ENCODE measurements at places on chromosomes 7 and 10. TPM values are rescaled to one million over a fixed set of nuclear protein-coding genes. Genes with fewer than 3 reads are reported as not detected.

LRGUK gene
- total RNA-seq: 0.58 TPM

STAG3 gene
- total RNA-seq: 1.5 TPM

CPA2 gene
- total RNA-seq: 0.72 TPM

ZMIZ1 gene
- 48.5 TPM for total RNA-seq

LLCFC1 gene
- not detected for total RNA-seq

GPC2 gene
- total RNA-seq: 0.78 TPM

NKX2-3 gene
- not detected for total RNA-seq

GRCh38 chr7:47506382-47507339, 75.2 kb downstream of the TNS3 start:
- DNase-seq: peak; percentile 75

- peak; percentile 34 for DNase-seq
Measured at GRCh38 chr10:124704428-124705380, 39.5 kb downstream of the FAM53B start.

GRCh38 chr10:72455889-72456595, 101.3 kb upstream of the DNAJB12 start:
- no peak for DNase-seq

DNA sequence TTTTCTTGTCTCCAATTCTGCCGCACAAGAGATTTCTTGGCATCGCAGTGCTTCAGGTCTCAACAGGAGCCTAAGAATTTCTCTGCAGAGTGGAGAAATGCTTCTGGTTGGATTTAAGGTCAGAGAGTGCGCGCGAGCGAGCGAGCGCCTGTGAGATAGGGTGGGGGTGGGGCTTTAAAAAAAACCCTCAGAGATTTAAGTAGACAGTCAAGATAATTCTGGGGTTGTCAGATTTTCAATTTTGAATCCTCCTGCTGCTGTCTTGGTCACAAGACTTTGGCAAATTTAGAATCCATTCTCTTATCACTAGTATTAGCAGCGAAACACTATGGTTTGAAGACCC, 49.7 kb downstream of the CPEB3 start:
- no peak for DNase-seq

DNA sequence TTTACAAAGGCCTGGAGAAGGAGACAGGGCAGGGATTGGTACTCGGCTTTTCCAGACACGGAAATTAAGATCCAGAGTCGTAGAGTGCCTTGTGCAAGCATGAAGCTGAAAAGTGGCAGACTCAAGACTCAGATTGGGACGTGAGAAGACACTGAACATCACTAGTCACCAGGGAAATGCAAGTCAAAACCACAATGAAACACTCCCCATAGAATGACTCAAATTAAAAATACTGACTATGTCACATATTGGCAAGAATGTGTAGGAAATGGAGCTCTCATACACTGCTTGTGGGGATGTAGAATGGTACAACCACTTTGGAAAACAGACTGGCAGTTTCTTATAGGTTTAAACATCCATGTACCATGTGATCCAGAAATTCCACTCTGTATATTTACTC, 472.0 kb downstream of the RPS24 start:
- no peak for DNase-seq

DNA sequence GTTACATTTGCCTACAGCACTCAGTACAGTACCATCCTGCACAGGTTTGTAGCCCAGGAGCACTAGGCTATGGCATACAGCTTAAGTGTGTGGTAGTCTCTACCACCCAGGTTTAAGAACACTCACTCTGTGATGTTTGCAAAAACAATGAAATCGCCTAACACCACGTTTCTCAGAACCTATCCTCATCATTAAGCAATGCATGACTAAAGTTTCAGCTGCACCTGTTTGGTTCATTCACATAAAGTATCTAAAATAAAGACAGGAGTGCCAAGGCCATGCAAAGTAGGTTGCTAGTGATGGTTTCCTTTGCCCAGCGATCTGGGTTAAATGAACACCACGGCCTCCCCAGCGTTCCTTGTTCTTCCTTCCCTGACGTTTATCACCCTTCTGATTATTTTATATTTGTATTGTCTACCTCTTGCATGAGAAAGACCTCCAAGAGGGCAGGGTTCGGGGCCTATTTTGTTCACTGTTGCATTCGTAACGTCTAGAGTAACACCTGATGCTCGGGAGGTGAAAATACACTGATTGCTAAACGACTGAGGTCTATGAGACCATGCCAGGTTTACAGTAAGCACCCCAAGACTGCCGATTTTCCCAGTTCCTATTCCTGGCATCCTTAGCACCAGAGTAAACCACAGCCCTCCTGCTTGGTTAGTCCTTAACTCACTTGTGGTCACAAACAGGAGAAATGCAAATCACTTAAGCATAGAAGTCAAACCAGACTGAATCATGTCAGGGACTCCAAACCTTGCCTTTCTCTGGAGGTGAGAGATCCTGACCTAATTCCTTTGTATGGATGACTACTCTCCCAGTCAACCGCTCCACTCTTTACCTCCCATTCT, 204.1 kb upstream of the NFE2L3 start:
- DNase-seq: no peak

DNA sequence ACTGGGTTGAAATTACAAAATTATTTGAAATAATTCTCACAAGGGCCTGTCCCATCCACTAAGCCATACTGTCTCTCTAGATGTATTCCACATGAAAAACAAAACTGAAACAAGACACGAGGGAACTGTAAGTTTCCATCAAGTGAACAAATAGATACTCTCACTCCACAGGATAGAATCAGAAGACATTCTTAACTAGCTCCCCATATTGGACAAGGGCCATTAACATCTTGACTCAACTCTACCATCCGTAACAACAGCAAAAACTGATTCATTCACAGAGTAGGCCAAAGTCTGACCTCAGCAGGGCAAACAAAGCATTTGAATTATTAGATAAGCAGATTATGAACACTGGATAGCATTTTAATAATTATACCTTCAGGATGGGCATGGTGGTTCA, 29.1 kb downstream of the UBE2H start:
- DNase-seq: no peak

- peak; percentile 54 for DNase-seq
Measured at GRCh38 chr7:159102681-159103381, 41.8 kb downstream of the VIPR2 start.

DNA sequence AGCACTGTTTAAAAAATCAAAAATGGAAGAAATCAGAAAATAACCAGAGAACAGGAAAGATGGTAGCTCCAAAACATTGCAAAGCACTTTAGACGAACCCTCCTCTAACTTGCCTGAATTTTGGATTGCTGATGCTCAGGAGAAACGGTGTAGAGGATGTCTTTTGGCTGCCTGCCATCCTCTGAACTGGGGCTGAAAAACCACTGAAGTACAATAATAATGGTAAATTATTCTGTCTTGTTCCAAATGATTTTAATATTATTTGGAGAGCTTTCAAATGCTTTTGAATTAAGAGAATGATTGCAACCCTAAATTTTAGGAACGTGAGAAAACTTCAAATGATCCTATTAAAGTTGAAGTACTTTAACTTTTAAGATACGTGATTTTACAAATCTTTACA, 167.3 kb upstream of the SLC13A1 start:
- DNase-seq: no peak

DNA sequence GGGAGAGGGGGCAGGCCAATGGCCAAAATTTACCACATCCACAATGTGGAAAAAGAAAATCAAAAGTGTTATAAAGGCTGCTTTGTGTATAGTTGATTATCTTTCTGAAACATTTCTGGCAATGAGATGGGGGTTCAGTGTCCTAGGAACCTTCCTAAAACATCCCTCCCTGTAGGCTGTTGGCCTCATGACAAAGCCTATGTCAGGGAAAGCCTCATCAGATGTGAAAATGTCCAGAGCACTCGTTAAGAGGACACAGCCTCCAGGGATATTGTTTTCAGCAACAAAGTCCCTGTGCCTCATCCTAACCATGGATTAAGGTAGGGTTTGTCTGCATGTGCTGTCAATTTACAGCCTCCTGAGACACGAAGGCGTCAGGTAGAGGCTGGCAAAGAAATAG, 17.0 kb downstream of the SUN3 start:
- no peak for DNase-seq

DNA sequence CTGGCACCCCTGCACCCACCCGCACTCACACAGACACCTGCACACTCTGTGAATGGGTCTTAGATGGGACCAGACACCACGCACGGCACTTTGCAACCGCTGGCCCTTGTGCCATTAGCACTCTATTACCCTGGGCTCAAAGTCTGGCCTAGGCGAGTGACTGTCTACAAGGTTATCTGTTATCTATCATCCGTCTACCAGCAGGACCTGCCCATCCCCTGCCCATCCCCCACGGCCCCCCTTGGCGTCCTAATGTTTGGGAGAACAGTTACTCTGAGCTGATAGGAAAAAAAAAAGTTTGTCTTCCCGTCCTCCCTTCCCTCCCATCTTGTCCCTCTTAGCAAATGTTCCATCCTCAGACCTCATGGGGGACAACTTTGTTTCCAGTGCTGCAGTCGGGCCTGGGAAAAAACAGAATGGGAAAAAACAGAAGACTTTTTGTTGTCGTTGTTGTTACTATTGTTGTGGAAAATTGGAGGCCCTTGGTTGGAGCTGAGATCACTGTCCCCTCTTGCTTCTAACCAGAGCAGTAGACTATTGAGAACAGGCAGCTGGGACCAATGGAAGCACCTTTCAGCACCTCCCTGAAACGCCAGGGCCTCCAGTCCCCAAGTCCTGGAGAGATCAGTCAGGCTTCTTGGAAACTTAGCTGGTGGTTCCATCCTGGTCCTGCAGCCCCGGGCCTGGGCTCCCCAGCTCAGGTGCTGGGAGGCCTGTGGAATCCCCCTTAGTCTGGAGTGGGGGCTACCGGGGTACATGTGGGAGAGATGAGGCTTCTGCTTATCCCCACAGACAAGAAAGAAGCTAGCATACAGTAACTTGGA, 12.2 kb downstream of the UNCX start:
- no peak for DNase-seq

DNA sequence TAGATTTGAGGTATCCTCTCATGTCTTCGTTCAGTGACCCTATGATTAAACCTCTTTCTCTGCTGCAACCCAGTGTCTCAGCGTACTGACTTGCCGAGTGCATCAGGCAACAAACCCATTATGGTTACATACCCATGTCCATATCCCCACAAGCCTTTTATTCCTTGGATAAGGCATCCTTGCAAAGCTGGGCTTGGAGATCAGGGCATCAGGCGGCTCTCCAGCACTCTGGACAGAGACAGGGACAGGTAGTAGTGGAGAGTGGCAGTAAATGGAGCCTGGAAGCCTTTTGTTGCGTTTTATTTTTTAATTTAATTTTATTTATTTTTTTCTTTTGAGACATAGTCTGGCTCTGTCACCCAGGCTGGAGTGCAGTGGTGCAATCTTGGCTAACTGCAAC, 32.0 kb upstream of the NPFFR1 start:
- peak; percentile 3 for DNase-seq

DNA sequence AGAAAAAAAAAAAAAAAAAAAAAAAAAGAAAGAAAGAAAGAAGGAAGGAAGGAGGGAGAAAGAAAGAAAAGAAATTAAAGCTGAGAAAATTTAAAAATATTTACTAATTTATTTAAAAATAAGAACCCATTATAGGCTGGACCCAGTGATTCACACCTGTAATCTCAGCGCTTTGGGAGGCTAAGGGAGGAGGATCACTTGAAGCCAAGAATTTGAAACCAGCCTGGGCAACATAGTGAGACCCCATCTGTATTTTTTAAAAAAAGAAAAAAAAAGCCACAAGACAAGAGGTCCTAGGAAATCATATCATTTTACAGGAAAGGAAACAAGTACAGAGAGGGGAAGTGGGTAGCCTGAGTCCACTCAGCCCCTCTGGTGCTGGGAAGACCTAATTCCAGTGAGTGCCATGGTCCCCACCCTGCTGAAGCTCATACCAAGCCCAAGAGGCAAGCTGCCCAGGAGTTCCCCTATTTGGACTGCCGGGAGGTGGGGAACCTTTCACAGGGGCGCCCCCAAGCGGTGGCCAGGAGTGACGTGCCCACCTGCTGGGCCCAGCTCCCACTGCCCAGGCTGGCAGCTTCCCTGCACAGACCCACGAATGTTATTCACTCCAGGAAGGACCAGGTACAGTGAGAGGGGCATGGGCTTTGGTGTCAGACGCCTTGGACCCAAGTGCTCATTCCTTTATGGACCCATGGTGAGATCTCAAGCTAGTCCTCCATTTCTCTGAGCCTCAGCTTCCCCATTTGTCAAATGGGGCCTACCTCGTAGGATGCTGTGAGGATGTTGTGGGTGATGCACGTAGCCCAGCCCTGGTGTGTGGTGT, 133.6 kb downstream of the ZMIZ1 start:
- DNase-seq: peak; percentile 76

GRCh38 chr10:119597405-119598186, 832 bp upstream of the TIAL1 start:
- DNase-seq: no peak

GRCh38 chr10:120616311-120616911, 159.4 kb downstream of the PLPP4 start:
- DNase-seq: no peak

GRCh38 chr10:110456046-110456445, 41.7 kb upstream of the DUSP5 start:
- no peak for DNase-seq

DNA sequence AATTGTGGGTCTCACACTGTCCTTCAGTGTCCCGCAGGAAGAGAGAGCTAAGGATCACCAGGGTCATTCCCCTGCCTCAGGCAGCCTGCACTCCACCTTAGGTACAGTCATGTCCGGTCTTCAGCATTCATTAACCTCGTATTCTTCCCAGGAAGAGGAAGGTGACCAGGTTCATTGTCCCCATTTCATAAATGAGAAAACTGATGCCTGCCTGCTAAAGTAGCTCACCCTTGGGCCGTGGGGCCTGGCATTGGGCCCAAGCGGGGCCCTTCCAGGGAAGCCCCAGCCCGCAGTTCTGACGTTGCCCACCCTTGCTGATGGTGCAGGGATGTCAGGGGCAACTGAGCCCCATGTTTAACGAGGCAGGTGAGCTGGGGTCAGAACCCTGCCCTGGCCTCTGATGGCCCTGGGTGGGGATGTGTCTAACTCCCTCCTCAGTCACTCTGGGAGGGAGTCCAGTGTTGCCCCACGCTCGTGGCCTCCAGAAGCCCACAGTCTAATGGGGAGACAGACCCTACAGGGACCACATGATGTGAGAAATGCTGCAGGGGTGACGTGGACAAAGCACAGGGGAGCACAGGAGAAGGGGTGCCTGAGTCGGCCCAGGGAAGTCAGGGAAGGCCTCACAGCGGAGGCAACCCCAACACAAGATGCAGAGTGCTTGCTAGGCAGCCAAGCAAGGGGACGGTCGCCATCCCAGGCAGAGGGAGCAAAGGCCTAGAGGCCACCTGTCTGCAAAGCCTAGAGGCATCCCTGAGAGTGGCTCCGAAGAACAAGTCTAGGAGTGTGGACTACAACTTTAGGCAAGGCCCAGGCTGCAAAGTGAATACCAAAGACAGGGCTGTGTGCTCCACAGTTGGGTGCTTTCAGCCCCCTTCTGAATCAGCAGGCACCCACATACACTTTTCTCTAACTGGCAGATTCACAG, 25.1 kb downstream of the DDIT4 start:
- DNase-seq: no peak
